ENCODE measurements at places on chromosomes 11 and 22.

DNA sequence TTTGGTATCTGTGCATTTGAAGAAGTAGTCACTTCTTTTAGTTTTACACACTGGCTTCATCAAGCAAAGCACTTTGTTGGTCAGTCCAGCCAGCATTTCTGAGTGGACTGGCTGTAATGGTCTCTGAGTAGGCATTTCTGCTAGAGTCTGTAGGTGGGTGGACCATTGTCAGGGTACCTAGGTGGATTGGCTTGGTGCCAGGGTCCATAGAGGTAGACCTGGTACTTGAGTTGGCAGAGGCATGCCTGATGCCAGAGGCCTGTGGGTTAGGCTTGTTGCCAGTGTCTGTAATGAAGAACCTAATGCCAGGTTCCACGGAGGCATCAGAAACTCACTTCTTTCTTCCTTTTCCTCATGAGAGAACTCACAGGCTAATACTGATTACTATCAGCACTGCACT is 157.9 kb upstream of the C11orf87 start:
- no peak for DNase-seq

DNA sequence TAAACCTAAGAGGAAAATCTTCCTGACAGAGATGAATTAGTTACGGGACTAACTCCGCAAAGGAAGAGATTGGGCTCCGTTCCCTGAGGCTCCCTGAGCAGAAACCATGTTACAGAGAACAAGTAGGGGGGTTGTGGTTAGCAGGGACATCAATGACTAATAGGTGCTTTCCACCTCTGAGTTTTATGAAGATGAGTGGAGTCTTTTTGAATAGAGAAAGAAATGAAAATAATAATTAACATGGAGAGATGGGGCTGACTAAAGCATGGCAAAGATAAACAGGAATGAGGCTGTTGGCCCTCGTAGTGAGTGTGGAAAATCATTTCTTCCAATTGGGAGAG is 47.5 kb upstream of the PICALM start:
- no peak for DNase-seq

DNA sequence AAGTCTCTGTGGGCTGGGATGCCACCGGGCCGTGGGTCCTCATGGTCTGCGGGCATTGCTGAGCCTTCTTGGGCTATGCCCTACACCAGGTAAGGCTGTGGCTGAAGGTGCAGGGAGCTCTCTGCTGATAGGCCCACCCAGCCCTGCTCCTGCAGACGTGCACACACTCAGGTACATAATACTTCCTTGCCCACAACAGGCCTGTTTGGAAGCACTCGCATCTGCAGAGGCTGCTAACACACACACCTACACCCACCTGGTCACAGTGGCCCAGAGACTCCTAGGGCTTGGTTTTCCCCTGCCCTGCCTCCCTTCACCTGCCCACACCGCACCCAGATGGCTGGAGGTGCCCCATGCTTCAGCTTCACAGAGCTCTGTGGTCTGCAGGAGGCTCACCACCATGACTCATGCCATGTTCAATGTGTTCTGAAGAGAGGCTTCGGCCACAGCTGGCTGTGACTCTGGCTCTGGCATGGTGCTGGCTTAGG is 72.8 kb upstream of the KCNQ1OT1 start:
- peak; percentile 16 for DNase-seq

- no peak for DNase-seq
These were observed 710 bp upstream of the DGCR2 start for GRCh38 chr22:19122752-19123492.

- no peak for DNase-seq
These were observed 27.9 kb downstream of the EXPH5 start for GRCh38 chr11:108565653-108566052.

DNA sequence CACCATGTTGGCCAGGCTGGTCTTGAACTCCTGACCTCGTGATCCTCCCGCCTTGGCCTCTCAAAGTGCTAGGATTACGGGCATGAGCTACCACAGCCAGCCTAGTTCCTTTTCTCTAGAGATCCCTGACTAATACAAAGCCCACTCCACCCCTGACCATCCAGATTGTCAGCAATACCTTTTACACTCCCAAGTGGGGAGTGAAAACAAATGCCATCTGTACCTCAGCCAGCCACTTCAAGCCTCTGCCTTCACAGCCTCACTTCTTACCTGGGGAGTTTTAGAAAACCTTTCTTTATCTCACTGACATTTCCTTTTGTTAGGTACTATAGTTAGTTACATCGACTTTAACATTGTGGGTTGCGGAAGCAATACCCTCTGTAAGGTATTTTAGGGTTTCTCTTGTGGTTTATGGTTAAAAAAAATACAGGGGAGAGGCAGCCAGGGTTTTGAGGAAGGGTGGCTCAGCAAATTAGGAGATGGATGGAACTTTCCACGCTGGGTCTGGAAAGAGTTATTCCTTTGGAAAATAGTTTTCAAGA is 8.9 kb downstream of the TOM1 start:
- no peak for DNase-seq

GRCh38 chr22:41699264-41700107 is at the start of gene MEI1:
TSS of gene MEI1 (plus strand) at chr22:41699503. CDS start at chr22:41699539, 36 bp downstream.
- peak; percentile 89 for DNase-seq

GRCh38 chr11:46181843-46182424 is 60.7 kb upstream of the PHF21A start:
- no peak for DNase-seq

All from stimulated activated CD4-positive, alpha-beta T cell treated with anti-CD3 and anti-CD28 coated beads, TNF-alpha, amount 100 ng/mL, for 48 hours (primary cell).